H7 (cell line): ENCODE measurements at places on chromosomes 1 and 21. TPM values are rescaled to one million over a fixed set of nuclear protein-coding genes. Genes with fewer than 3 reads are reported as not detected.

GRCh38 chr1:110012100-110012780, 22.2 kb upstream of the STRIP1 start:
- no peak for DNase-seq

GRCh38 chr1:179167418-179167777, 62.1 kb downstream of the ABL2 start:
- DNase-seq, result no peak

DNA sequence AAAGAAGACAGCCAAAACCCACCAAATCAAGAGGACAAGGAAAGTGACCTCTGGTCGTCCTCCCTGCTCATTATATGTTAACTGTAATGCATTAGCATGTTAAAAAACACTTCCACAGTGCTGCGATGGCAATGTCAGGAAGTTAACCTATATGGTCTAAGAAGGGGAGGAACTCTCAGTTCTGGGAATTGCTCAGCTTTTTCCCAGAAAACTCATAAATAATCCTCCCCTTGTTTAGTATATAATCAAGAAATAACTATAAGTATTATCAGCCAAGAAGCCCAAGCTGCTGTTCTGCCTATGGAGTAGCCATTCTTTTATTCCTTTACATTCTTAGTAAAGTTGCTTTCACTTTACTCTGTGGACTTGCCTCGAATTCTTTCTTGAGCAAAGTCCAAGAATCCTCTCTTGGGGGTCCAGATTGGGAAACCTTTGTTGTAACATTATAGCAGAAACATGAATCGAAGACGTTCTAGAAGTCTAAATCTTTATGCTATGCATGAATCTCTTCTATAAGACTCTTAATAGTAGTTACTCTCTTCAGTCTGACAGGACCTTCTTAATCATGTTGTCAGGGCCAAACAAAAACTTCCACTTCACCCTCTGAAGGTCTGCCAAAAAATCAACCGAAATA, 110.0 kb upstream of the VANGL1 start:
- DNase-seq, result no peak

DNA sequence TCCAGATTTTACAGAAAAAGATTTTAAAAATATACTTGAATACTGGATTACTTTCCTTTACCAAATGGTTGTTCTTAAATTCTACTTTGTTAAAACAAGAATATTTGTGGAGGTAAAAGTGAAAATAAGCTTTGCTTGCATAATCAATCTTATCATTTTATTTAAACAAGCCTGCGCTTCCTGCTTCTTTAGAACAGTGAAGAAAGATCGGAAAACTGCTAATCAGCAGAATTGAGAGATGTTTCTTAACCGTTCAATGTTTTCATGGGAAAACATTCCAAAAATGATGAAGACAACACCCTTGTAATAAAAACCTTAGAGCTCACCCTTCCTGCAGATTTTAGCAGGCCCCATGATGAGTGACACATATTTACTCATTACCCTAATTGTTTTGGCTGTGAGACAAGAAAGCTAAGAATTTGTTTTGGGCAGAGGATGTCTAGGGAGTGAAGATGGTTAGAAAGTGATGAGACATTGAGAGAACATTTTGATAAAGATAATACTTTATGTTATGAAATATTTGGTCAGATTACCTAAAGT, 72.6 kb downstream of the TPR start:
- no peak for DNase-seq

- peak; percentile 74 for DNase-seq
These were observed 36.5 kb downstream of the PIK3CD start for GRCh38 chr1:9687874-9688582.

DNA sequence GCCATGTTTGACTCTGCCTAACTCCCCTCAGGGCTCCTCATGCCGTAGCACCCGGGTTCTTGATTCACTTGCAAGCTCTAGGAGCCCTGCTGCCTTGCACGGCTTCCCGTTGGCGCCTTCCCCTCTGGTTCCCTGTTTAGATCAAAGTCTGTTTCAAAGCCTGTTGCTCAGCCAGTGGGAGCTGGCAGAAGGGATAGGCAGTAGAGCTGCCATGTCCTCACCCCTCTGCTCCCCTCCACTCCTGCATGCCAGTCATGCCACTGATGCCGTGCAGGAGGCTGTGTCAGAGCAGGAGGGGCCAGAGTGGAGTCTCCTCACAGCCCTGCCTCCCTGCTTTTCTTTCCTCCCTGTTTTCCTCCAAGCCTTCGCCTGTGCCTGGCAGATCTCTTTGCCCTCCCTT, 26.5 kb downstream of the HMGCS2 start:
- no peak for DNase-seq

- DNase-seq, result no peak
These were observed 193.0 kb downstream of the HLX start for GRCh38 chr1:221072214-221072613.

- DNase-seq, result no peak
These were observed 32.1 kb downstream of the USP48 start for GRCh38 chr1:21750841-21751240.

DNA sequence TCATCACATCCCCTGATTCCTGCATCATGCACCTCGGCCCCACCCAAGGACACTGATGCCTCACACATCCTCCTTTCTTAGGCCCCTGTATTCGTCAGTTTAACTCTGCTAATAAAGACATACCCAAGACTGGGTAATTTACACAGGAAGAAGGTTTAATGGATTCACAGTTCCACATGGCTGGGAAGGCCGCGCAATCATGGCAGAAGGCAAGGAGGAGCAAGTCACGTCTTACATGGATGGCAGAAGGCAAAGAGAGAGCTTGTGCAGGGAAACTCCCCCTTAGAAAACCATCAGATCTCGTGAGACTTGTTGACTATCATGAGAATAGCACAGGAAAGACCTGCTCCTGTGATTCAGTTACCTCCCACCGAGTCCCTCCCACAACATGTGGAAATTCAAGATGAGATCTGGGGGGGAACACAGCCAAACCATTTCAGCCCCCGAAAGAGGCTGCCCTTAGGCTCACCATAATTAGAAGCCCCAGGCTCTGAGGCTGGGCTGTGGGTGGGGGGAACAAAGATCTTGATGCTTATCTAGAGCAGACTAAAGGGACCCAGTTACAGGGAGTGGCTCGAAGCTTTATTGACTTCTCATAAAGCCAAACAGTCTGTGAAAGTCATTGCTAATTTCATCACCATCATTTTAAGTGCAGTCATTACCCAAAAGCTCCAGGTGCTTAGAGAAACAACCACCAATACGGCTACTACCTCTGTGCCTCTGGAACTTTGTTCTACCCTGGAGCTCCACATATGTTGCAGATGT, 181.5 kb downstream of the MATN1 start:
- no peak for DNase-seq

- no peak for DNase-seq
These were observed 36.6 kb upstream of the KDM4A start for GRCh38 chr1:43613075-43613942.

- peak; percentile 50 for DNase-seq
These were observed 453.2 kb downstream of the PTPRU start for GRCh38 chr1:29689372-29690030.

DNA sequence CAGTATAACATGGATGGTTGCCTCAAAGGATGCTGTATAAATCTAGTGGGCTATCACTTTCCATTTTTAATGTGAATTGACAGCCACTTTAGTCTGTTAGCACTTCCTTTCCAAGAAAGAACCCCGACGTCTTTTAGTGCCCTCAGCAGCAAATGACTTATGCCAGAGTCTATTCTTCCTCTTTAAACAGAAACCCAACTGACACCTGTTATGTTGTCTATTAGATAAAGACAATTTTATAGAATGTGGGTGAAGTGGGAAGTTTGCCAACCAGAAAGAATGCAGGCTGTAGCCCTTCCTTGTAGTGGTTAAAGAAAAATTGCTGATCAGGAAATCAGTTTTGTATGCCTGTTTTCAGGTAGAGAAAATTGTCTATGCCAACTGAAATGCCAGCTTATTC, 344.9 kb downstream of the ZNF326 start:
- DNase-seq, result no peak

DNA sequence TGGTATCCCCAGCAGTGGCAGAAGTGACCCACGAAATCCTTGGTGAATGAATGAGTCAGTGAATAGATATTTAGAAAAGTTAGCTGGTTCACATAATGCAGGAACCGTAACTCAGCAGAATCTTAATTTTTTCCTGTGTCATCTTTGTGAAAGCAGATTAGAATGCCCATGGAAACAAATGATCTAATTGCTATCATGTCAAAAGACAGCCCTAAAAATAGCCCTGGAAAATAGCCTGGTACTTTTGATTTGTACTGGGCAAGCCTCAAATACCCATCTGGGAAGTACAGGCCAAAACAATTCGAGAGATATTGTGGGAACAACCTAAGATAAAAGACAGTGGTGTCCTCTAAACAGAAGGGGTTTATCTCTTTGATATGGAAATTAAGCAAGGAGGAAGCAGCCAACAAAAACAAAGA, 21.1 kb downstream of the FYB2 start:
- DNase-seq, result peak; percentile 6

GRCh38 chr1:167137793-167138510, 44.1 kb downstream of the STYXL2 start:
- DNase-seq, result no peak

- DNase-seq, result no peak
These were observed 1.3 kb upstream of the MTARC2 start for GRCh38 chr1:220746851-220747250.

DNA sequence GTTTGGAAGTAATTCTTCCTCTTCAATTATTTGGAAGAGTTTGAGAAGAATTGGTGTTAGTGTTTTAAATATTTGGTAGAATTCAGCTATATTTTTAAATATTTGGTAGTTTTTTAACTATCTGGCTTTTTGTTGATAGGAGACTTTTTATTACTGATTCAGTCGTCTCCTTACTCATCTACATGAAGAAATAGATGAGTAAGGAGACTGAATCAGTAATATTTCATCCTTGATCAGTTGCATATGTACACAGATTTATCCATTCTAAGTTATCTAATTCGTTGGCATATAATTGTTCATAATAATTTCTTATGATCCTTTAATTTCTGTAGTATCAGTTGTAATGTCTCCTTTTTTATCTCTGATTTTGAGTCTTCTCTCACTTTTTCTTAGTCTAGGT, 224.1 kb downstream of the GPR52 start:
- no peak for DNase-seq

GRCh38 chr1:16233431-16233830, 3.6 kb downstream of the CPLANE2 start:
- no peak for DNase-seq

- DNase-seq, result no peak
These were observed 524.9 kb upstream of the CHRM3 start for GRCh38 chr1:238861342-238862066.

DNA sequence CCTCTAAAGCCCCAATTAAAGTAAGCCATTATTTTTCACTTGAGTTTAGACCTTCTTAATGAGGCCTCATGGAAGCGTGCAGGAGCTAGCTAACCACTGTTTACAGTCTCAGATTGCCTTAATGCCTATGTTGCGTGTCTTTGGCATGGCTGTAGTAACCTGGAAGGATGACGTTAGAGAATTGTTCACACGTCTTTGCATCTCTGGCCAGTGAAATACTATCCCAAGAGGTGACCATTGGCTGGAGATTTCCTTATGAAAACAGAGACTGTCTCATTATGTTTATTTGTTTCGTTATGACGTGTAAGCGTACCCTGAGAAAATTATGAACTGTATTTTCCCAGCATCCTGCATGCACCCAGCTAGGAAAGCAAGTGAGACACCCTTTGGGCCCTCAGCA, 18.6 kb upstream of the BMP8A start:
- DNase-seq, result no peak

- DNase-seq, result peak; percentile 93
These were observed 24.8 kb downstream of the ADGRB2 start for GRCh38 chr1:31739346-31739745.

- DNase-seq, result no peak
These were observed 68.0 kb downstream of the PLPP3 start for GRCh38 chr1:56511364-56511763.

DNA sequence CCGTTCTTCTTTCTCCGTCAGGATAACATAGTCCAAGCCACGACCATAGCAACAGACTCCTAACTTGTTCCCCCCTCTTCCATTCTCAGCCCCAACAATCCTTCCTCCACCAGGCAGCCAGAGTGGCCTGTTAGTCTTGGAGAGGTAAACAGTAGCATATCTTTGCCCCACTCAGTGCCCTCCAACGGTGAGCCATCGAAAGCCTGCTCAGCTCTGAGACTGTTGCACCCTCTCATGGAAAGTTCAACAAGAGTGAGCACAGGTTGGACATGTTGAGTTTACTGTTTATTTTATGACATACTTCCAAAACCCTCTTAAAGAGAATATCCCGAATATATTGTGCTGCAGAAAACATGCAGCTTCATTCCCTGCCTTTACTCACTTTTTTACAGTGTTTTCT, 30.1 kb upstream of the BACE2 start:
- DNase-seq, result no peak

DNA sequence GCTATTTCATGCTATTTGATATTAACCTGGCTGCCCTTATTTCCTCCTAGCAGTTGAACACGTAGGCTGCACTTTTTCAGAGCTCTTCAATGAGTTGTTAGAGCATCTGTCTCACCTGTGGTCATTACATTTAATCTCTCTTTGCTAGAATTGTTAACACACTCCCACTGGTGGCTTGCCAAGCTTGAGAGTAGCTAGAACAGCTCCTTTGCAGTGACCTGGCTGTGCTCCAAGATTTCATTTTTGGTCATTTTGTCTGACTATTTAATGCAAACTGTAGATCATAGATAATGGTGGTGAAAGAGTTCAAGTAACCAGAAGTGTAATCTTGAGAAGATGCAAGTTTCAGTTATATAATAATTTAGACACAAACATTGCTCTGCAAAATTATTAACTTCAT, 105.6 kb downstream of the LRRC7 start:
- no peak for DNase-seq

- no peak for DNase-seq
These were observed 61.3 kb downstream of the TRABD2B start for GRCh38 chr1:47935856-47936255.

GRCh38 chr1:104933846-104934245, 1184.1 kb downstream of the AMY1C start:
- no peak for DNase-seq

- DNase-seq, result no peak
These were observed 72.1 kb downstream of the LMO4 start for GRCh38 chr1:87400813-87401212.

GRCh38 chr1:200784576-200784975, 45.9 kb downstream of the CAMSAP2 start:
- DNase-seq, result no peak

DNA sequence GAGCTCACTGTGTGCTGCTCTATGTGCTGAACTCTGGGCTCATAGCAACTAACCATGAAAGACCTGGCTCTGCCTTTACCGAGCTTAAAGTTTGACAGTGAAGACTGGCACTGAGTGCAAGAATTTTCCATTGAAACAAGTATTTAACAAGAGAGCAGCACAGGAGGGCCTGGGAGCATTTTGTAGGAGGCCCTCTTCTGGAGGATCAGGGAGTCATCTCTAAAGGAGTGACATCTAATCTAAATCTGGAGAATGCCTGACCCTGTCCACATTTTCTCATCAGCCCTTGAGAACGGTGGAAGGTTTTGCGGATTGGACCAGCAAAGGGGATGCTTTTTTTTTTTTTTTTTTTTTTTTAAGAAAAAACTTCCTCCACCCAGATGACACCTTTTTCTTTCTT, 150.8 kb downstream of the ROR1 start:
- DNase-seq, result no peak

GRCh38 chr1:217989510-217989909, 295.6 kb upstream of the RRP15 start:
- no peak for DNase-seq

The CAPN8 gene
- total RNA-seq, result not detected in 2 replicates

The ASAP3 gene
- total RNA-seq, result 95.1 and 107 TPM in 2 replicates

The GABRD gene
- total RNA-seq, result 2.7 and 5.1 TPM in 2 replicates

The C21orf58 gene
- 16.8 and 26.4 TPM in 2 replicates for total RNA-seq

The SFN gene
- total RNA-seq, result 7.5 and 11.3 TPM in 2 replicates

The ERRFI1 gene
- 37.3 and 42.6 TPM in 2 replicates for total RNA-seq

The UMODL1 gene
- total RNA-seq, result 0.73 TPM in 1 of 2 replicates, not detected in the other

The PTAFR gene
- total RNA-seq, result 0.55 and 0.81 TPM in 2 replicates

The UBL4B gene
- not detected in 2 replicates for total RNA-seq

The HFM1 gene
- total RNA-seq, result 3.3 and 6.0 TPM in 2 replicates

The KLHDC7A gene
- total RNA-seq, result 11.2 and 17.8 TPM in 2 replicates
